ENCODE measurements at places on chromosomes 2 and 18. TPM values are rescaled to one million over a fixed set of nuclear protein-coding genes. Genes with fewer than 3 reads are reported as not detected.

DNA sequence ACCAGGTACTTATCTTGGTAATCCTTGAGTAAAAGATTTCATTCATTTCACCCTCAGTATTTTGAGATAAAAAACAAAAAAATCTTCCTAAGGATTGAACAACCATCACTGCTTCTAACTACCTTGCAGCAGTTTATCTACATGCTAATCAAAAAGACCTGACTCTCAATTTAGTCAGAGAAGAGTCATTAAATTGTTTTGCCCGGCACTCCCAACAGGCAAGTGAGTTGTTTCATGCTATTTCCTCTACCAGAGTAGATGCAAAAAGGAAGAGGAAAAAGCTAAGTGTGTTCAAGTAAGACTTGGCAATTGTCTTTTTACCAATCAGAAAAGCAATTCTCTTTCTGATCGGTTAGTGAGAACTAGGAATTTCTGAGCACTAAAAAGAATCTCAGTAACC, 39.5 kb downstream of the MYO5B start:
- no peak for DNase-seq

The CCDC74A gene
- total RNA-seq: 7.0 TPM

The IL36G gene
- total RNA-seq: not detected

The FOSL2 gene
- 182 TPM for total RNA-seq

DNA sequence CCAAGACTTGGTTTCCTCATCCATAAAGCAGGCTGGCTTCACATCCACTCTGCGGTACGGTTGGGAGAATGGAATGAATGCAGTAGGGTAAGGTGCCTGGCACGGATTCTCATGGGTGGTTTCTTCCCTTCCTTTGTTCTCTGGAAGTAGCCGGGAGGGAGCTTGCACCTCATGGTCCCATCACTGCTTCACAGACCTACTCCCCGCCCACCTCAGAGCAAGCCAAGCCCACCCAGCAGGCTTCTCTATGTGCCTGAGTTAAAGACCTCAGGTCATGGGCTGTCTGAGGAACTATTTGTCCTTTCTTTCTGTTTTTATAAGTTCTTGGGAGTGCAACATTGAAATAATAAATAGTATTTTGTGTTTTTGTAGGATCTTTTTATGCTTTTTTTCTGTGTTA, 3.5 kb downstream of the DCDC2C start:
- no peak for DNase-seq

DNA sequence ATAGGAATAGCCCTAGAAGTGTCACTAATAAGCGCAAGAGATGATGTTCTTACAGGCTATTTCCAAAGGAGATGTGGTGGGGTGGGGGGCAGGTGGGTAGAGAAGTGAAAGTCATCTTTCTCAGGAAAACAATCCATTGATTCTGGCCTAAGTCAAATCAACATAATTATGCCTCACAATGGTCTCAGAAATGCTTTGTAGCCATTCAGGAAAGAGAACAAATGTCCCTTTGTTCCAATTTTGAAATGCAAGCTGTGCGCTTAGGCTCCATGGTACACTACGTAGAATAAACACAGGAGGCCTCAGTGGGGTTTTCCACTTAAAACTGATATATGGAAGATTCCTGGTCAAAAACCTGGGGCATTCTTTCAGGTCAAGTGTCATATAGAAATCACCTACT, 529.9 kb upstream of the KLHL29 start:
- no peak for DNase-seq

The ABCG5 gene
- not detected for total RNA-seq

DNA sequence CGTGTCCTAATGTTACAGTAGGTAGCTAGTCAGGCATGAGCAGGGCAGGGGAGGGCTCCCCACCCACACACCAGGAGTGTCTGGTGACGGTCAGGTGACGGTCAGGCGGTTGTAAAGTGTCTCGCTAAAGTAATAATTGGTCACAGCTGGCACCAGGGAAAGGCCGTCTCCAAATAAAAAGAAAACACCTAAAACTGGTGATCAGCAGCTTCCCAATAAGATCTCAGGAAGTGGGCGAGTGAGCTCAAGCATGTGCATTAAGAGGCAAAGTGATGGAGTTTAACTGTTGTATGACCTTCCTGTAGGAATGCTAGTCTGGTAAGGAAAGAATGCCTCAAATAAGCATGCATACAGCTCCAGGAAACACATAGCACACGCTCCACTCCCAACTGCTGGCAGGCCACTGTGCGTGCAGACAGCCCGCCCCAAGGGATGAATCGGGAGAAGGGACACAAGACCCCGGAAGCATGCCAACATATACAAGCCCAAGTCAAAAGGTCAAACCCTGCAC, 177.1 kb downstream of the RNF144A start:
- DNase-seq: no peak

GRCh38 chr2:25123682-25124081, 44.7 kb downstream of the POMC start:
- DNase-seq: no peak

The DLGAP1 gene
- total RNA-seq: 0.45 TPM

- no peak for DNase-seq
Measured at GRCh38 chr2:118834440-118834810, 13.0 kb downstream of the EN1 start.

DNA sequence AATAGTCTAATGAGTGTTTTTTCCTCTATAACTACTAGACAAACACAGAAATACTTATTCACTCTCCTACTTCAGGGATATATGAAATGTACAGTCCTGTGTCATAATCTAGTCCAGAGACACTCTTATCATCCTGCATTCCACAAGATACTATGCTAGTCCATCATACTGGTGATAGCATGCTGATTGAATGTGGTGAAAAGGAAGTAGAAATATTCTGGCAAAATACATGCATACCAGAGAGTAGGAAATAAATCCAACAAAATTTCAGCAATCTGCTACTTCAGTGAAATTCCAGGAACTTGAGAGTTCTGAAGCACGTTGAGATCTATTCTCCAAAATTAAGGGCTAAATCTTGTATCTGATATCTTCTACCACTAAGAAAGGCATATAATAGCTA, 353.9 kb downstream of the PID1 start:
- DNase-seq: no peak

- DNase-seq: no peak
Measured at GRCh38 chr2:59217360-59217759, 976.2 kb upstream of the FANCL start.

GRCh38 chr18:61606759-61607158, 273.5 kb downstream of the CDH20 start:
- no peak for DNase-seq

DNA sequence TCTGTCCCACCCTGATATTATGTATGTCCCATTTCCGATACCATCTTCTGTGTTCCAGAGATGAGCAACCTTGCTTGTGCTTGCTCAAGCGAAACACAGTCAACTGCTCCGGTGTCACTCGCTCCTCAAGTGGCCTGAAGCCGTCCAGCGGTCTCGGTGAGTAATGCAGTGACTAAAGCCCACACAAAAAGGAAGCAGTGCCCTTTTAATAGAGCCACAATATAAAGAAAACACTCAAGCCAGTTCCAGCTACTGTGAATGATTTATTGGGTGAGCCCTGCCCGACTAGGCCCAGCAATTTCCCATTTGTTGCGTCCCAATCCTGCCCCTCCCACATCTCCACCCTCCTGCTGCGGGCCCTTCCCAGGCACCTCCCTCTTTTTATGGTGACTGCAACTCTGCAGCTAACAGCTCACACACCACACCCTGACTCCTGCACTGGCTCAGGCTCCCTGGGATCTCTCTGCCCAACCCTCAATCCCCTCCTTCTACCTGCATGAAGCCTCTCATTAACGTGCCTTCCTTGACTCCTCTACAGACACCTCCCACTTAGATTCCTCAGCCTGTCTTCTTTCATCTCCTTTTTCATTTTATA, 44.2 kb upstream of the DSC1 start:
- DNase-seq: no peak

The TUBA4B gene
- total RNA-seq: not detected

DNA sequence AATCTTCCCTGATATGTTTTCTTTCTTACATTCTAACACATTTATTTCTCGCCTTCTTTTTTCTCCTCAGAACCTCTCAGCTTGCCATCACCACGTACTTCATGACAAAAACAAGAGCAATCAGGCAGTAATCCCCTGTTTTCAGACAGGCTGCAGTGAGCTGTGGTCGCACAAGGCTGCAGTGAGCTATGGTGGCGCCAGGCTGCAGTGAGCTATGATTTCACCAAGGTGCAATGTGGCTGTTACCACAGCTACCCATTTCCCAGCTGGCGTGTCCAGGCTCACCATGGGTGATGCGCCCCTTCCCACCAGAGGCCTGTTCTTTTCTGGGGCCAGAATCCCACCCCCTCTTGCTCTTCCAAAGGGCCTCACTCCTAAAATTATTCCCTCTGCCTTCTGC, 25.8 kb downstream of the TCF23 start:
- no peak for DNase-seq

The BOLL gene
- total RNA-seq: not detected

GRCh38 chr2:99634234-99634633, 144.4 kb upstream of the REV1 start:
- no peak for DNase-seq

The INHA gene
- total RNA-seq: not detected

DNA sequence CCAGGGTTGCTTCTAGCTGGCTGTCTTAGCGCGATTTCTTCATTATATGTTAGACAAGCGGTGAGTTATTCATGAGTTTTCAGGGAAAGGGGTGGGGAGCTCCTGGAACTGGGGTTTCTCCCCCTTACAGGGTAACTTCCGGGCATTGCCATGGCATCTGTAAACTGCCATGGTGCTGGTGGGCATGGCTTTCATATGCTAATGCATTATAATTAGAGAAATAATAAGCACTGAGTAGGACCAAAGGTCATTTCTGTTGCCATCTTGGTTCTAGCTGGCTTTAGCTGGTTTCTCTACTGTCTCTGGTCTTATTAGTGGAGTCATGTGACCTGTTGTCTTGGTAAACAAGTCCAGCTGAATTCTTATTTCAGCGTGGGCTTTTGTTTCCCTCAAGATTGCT, 5.5 kb upstream of the SNTG2 start:
- DNase-seq: no peak

The RFTN2 gene
- not detected for total RNA-seq

DNA sequence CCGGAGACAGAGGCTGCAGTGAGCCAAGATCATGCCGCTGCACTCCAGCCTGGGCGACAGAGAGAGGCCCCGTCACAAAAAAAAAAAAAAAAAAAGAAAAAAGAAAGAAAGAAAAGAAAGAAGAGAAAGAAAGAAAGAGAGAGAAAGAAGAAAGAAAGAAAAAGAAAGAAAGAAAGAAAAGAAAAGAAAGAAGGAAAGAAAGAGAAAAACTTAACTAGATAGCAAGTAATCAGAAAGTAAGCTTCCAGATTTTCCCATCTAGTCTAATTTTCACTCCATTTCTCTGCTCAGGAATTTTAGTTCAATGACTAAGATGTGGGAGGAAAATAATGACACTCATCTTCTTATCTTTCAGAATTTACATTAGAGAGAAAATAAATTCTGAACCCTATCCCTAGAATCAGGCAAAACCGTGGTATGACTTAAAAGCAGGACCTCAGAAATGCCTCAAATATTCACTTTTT, 2.4 kb downstream of the GFPT1 start:
- DNase-seq: no peak

DNA sequence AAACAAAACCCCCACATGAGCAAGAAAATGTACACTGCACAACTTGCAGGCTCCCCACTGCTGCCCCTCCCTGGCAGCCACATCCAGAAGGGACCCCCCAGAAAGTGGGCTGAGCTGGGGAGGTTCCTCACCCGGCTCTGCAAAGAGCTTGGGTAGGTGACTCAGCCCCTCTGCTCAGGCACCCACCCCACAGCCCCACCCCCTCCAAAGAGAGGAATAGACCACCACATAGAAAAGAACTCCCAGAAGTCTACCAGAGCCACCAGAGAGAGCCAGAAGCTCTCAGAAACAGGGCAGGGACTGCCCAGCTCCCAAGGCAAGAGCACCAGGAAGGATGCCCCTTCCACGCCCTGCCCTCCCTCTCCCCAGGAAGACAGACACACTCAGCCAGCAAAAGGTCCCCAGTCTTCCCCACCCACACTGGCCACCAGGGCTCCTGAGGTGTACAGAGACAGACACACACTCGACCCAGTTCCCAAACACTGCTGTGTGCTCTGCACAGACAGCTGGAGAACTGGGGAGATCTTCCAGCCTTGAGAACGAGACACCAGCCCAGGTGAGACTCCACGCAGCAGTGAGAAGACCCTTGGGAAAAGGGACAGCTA, 28.2 kb downstream of the BIN1 start:
- DNase-seq: peak; percentile 41

DNA sequence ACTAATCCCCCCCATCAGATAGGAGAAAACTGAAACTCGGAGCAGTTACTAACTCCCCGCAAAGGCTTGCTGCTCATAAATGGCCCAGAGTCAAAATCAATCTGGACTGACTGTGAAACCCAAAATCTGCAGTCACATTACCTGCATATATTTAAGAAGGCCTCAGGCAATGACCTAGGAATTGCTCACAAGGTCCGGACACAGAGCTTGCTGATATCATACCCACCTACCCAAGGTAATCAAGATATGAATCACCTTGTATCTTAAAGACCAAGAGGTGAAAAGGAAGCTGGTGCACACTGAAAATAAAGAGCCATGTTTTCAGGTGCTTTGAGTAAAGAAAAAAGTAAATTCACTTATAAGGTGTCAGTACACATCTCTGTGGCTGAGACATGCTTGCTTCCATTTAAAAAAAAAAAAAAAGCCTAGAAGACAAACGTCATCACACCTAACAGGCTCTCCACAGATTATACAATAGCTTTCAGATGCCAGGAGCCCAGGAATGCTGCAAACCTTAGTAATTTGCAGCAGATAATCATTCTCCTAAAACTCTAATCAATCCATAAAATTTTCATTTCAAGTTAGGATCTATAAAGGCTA, 195.4 kb downstream of the ZEB2 start:
- DNase-seq: peak; percentile 44

GRCh38 chr2:178227187-178227586, 32.9 kb downstream of the OSBPL6 start:
- DNase-seq: no peak

DNA sequence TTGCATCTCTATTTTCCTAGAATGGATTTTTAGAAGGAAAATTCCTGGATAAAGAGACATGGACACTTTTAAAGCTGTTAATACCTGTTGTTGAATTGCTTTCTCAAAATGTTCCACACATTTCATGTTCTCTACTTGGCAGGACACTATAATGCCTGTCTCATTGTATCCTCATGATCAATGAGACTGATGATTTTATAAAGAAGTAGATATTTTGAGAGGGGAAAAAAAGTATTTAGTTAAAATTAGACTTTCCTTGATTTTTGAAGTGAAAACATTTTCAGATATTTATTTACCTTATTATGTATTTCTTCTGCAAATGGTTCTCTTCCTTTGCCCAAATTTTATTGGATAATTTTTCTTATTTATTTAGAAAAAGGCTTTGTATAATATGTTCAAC, 242.5 kb downstream of the MYCN start:
- no peak for DNase-seq

GRCh38 chr2:239586651-239587310, 186.0 kb upstream of the HDAC4 start:
- no peak for DNase-seq

The EML6 gene
- total RNA-seq: 0.46 TPM

The ERMN gene
- 0.82 TPM for total RNA-seq

GRCh38 chr2:10610213-10610910, 79.4 kb downstream of the NOL10 start:
- no peak for DNase-seq

The TMEM169 gene
- total RNA-seq: 2.7 TPM

All from activated CD4-positive, alpha-beta memory T cell treated with anti-CD3 and anti-CD28 coated beads for 36 hours (primary cell).